ENCODE measurements at places on chromosomes 4 and X.

GRCh38 chrX:31227250-31227649 lies 155.4 kb upstream of the FTHL17 start:
- no peak for DNase-seq

DNA sequence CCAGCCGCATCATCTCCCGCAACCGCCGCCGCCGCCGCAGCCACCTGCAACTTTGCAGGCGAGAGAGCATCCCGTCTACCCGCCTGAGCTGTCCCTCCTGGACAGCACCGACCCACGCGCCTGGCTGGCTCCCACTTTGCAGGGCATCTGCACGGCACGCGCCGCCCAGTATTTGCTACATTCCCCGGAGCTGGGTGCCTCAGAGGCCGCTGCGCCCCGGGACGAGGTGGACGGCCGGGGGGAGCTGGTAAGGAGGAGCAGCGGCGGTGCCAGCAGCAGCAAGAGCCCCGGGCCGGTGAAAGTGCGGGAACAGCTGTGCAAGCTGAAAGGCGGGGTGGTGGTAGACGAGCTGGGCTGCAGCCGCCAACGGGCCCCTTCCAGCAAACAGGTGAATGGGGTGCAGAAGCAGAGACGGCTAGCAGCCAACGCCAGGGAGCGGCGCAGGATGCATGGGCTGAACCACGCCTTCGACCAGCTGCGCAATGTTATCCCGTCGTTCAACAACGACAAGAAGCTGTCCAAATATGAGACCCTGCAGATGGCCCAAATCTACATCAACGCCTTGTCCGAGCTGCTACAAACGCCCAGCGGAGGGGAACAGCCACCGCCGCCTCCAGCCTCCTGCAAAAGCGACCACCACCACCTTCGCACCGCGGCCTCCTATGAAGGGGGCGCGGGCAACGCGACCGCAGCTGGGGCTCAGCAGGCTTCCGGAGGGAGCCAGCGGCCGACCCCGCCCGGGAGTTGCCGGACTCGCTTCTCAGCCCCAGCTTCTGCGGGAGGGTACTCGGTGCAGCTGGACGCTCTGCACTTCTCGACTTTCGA lies 654 bp downstream of the ATOH1 start:
- no peak for DNase-seq

- DNase-seq: no peak
Measured at GRCh38 chr4:188779581-188779980, 640.3 kb downstream of the TRIML1 start.

GRCh38 chr4:143348233-143349077 lies 11.8 kb downstream of the GAB1 start:
- DNase-seq: no peak

DNA sequence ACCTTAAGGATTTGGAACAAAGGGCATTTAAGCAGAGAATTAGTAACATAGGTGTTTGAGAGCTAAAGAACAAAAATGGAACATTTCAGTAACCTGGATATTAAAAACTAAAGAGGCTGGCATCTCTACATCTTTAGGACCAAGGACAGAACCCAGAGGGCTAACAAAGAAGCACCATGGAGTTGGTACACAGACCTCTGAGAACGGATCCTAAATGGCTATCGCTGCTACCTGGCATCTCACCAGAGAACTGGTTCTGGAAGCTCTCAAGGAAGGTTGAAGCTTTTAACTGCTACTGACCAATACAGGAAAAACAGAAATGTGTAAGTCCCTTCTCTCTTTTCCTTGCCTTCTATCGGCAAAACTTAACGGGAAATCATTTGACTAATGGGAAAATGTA lies 118.4 kb upstream of the TLL1 start:
- DNase-seq: no peak

GRCh38 chrX:16222151-16222550 lies 54.9 kb downstream of the MAGEB17 start:
- DNase-seq: no peak

DNA sequence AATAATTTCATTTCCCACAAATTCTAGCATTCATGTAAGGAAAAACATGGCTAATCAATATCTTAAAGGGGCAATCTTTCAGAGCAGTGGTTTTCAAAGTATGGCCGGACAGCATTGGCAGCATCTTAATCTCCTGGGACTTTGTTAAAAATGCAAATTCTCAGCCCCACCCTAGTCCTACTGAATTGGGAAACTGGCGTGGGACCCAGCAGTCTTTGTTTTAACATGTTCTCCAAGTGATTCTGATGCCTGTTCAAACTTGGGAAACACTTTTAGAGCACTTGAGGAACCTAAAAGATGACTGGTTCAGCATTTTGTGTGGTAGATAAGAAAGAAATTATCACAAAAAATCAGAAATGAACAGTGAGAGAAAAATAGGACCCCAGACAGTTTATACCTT lies 65.7 kb downstream of the ZFX start:
- DNase-seq: no peak

DNA sequence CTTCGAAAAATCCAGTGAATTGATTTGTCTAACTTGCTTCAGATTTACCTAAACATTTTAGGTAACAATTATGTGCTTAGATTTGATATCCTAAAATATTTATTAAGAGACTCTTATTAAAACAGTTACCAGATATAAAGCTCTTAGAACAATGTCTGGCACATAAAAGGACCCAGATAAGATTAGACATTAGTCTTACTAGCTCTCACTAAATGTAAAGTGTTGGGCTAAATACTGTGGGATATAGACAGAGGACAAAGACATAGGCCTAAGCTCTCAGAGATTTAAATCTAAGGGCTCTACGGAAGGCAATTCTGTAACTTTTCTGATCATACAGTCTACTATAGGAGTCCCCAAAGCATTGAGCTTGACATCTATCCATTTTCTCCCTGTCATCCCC lies 94.4 kb upstream of the TRPC3 start:
- no peak for DNase-seq

All from NCI-H187 treated with DMSO at 0.1 percent for 48 hours (cell line).